Glutamatergic neuron (in vitro differentiated cells): ENCODE measurements at places on chromosomes 7 and 10.

GRCh38 chr7:147249956-147250355 lies 1133.4 kb downstream of the CNTNAP2 start:
- no peak overlapping the region for H3K27ac ChIP-seq
- no peaks in the 10 kb centered on the region for H3K27me3 ChIP-seq
- no peaks in the 10 kb centered on the region for H3K36me3 ChIP-seq
- no peak for DNase-seq
- H3K4me1 ChIP-seq = no peaks in the 10 kb centered on the region
- H3K4me3 ChIP-seq = no peak overlapping the region

- DNase-seq = no peak
- H3K36me3 ChIP-seq = no peaks in the 10 kb centered on the region
- H3K4me3 ChIP-seq = no peak overlapping the region
- peaks cover 6% of the 10 kb centered on the region for H3K27me3 ChIP-seq
- no peaks in the 10 kb centered on the region for H3K4me1 ChIP-seq
These were observed 67.8 kb downstream of the EMX2 start for GRCh38 chr10:117610321-117610720.

GRCh38 chr7:111873326-111873646 lies 311.0 kb upstream of the IMMP2L start:
- H3K27ac ChIP-seq = no peak overlapping the region
- peaks cover 8% of the 10 kb centered on the region for H3K4me1 ChIP-seq
- DNase-seq = no peak

DNA sequence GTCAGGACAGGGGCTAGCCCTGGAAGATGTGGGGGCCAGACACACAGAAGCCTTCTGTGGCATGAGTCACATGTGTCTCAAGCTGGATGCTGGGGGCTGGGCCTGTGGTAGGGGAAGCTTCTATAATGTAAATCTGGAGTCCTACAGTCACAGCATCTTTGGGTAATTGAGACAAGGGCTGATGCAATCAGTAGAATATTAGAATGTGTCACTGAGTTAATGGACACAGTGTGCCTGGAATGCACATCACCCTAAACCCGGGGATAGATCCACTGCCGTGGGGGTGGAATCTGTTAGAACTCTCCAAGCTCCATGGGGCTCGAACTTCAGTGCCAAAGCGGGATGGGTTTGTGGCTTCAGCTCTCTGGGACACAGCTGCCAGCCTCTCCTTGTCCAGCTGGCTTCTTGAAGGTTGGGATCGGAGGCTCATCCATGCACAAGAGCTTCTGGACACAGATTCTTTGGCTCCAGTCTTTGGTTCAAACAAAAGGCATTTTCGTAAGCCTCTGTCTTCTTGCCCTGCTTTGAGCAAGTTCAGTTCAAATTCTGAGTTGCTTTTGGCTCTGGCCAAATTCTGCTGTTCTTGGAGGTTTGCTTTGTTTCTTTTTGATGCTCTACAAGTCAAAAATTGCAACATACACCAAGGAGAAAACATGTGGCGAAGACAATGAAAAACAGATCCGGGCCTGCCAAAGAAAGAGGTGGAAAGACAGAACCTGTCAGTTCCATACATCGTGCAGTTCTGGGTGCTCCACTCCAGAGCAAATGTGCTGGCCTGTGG lies 194.8 kb upstream of the ZNF32 start:
- no peak overlapping the region for H3K27ac ChIP-seq
- no peaks in the 10 kb centered on the region for H3K36me3 ChIP-seq
- DNase-seq = no peak
- H3K27me3 ChIP-seq = peaks cover 3% of the 10 kb centered on the region
- H3K4me3 ChIP-seq = no peak overlapping the region

DNA sequence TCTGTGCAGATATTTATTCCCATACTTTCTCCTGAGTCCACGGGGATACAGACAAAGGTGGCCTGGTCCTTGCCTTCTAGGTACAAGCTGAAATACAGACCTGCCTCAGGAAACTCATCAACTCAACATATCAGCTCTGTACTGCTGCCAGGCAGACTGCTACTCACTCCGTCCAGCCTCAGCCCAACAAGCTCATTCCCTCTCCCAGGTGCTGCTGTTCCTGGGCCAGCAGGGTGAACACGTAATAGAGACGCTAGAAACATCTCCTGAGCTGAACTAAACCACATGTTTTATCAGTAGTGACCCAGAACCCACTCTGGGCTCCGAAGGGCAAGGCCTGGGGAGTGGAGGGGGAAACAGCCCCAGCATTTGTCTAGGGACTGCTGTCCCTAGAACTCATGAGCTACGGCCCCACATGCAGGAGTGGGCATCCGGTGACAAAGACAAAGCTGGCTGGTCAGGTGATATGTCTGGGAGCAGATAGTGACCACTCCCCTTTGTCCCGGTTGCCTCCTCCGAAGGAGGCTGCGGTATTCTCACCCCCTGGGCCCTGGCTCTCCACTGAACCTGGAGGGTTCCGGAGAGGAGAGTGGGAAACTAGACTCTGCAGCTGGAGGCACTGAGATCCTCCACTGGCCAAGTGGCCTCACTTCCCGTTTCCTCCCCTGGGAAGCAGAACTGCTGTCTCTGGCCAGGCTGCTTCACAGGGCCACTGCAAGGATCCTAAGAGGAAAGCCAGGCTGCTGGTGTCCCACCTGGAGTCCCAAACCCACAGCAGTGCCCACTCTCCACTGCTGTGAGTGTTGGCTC lies 116.1 kb downstream of the FAM53B start:
- H3K36me3 ChIP-seq = no peaks in the 10 kb centered on the region
- DNase-seq = no peak
- H3K4me1 ChIP-seq = peaks cover 35% of the 10 kb centered on the region
- peaks cover 7% of the 10 kb centered on the region for H3K27me3 ChIP-seq
- H3K27ac ChIP-seq = no peak overlapping the region

- no peak overlapping the region for H3K4me3 ChIP-seq
- H3K4me1 ChIP-seq = no peaks in the 10 kb centered on the region
- DNase-seq = no peak
- H3K27me3 ChIP-seq = no peaks in the 10 kb centered on the region
- no peak overlapping the region for H3K27ac ChIP-seq
These were observed 51.5 kb upstream of the SHH start for GRCh38 chr7:155863721-155864151.

DNA sequence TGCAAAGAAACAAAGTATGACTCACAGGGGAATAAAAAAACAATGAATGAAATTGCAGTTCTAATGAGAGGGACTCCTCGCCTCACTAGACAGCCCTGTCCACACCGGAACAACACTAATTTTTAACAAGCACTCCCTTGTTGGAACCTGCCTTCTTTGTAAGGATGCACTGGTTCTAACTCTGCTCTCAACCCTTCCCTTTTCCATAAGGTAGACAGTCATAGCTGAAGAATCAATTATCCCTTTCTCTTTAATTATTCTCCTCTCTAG lies 65.1 kb downstream of the TSPAN12 start:
- no peak overlapping the region for H3K27ac ChIP-seq
- peaks cover 4% of the 10 kb centered on the region for H3K36me3 ChIP-seq
- no peak for DNase-seq
- peaks cover 20% of the 10 kb centered on the region for H3K4me1 ChIP-seq

DNA sequence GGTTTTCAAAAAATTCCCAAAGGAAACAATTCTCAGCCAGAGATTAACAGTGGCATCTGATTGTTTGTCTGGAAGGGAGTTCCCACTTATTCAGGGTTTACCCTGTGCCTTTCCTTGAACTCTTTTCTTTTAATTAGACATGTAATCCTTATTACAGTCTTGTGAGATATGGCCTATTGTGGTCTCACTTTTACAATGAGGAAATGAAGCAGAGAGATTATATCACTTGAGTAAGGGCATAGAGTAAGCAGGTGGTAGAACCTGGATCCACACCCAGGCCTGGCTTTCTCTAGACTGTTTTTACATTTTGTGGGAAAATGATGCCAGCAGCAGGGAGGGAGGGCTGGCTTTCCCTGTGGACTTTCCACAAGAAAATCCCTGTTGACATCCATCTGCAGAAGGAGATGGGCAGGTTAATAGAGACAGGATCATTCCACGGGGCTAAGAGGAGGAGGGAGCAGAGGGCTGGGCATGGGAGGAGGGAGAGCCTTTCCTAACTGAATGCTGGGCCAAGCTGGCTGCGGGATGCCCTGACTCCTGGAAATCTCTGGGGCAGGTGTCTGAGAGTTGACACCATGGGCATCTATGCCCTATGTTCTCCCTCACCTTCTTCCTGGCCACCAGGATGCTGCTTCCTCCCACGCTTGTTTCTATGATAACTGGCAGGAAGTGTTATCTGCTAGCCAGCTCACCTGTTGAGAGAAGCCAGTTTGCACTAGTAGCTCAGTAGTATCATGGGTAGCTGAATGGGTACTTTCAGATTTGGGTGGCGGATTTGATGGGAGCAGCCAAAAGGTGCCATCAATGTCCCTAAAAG lies 28.7 kb upstream of the ARHGAP22 start:
- no peak for DNase-seq
- H3K4me3 ChIP-seq = no peak overlapping the region
- no peak overlapping the region for H3K27ac ChIP-seq
- peaks cover 4% of the 10 kb centered on the region for H3K36me3 ChIP-seq
- H3K4me1 ChIP-seq = peaks cover 2% of the 10 kb centered on the region
